ENCODE measurements at places on chromosomes 13 and 19.

DNA sequence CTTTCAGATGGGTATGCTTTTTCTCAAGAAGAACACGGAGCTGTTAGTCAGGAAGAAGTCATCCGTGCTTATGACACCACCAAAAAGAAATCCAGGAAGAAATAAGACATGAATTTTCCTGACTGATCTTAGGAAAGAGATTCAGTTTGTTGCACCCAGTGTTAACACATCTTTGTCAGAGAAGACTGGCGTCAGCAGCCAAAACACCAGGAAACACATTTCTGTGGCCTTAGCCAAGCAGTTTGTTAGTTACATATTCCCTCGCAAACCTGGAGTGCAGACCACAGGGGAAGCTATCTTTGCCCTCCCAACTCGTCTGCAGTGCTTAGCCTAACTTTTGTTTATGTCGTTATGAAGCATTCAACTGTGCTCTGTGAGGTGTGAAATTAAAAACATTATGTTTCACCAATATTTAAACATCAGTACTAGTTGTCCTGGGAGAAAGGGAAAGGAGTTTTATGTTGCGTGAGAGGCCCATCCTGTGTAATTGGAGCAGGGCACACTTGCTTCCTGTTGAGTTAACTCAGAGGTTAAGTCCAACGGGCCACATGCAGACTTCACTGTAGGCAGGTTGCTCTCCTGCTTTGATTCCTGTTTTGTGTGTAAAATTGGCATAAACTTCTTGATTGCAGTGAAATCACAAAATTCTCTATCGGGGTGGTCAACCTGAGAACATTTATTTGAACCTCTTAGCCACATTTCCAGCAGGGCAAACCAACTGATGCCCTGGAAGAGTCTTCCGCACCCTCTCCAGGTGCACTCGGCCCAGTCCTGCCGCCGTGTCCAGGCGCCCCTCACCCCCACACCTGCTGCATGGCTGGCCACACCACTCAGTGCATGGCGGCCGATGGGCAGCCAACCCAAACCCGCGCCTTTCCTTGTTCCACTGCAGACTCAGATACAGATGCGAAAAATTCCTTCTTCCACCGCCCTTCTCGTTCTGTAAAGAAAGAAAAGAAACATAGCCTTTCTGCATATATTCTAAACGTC lies 31.6 kb downstream of the SHISA2 start:
- DNase-seq, result no peak

DNA sequence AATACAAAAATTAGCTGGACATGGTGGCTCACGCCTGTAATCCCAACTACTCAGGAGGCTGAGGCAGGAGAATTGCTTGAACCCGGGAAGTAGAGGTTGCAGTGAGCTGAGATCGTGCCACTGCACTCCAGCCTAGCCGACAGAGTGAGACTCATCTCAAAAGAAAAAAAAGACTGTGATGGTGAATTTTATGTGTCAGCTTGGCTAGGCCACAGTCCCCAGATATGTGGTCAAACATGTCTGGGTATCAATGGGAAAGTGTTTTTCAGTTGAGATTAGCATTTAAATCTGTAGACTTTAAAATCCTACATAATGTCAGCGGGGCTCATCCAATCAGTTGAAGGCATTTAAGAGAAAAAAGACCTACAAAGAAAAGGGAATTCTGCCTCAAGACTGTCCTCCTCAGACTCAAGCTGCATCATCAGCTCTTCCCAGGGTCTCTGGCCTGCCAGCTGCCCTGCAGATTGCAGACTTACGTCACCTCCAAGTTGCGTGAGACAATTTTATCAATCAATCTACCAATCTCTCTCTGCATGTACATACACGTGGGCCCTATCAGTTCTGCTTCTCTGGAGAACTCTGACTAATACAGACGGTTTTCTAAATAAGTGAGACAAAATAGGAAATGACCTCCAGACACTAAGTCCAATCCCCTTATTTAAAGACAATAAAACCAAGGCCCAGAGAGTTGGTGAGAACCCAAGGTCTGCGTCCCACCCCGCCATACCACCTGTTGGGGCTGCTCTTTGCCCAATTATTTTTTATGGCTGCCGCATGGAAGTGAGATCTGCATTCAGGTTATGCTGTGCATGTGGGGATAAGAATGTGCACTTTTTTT lies 99.2 kb downstream of the ABCC4 start:
- DNase-seq, result peak; percentile 10

DNA sequence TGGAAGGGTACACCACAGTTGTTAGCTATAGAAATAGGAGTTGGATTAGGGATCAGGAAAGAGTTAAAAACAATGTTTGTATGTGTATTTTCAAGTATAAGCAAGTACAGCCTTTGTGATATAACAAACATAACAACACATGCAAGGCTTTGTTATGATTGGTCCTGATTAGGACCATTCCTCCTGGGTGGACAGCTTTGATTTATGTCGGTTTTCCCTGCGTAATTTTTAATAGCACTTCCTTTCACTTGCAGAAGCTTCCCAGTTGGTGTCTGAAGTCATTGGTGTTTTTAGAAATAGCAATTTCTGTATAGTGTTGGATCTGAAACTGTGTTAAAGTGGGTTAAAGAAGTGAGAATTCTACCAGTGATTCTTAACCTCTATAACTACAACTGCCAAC lies 10.0 kb downstream of the FNDC3A start:
- DNase-seq, result no peak

DNA sequence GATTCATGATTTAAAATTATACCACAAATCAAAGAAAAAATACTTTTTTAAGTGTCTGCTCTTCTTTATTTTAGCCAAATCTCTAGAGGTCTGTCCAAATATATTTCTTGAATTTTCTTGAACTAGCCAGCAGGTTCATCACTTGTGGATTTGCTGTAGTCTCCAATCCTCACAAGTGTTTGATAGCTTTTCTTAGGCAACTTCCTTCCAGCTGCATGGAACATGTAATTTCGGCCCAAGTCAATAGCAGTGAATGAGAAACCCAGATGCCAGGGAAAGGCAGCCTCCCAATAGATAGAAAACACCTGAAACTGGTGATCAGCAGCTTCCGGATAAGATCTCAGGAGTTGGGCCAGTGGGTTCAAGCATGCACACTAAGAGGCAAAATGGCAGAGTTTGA lies 15.6 kb upstream of the RNASEH2B start:
- no peak for DNase-seq

- no peak for DNase-seq
Measured at GRCh38 chr19:27962264-27962663, 1250.7 kb downstream of the UQCRFS1 start.

GRCh38 chr13:90933097-90933826 lies 414.2 kb upstream of the MIR17HG start:
- no peak for DNase-seq

- DNase-seq, result no peak
Measured at GRCh38 chr13:35648201-35648600, 171.7 kb upstream of the MAB21L1 start.

- DNase-seq, result no peak
Measured at GRCh38 chr13:90091611-90092010, 1255.9 kb upstream of the MIR17HG start.

GRCh38 chr13:97974773-97975172 lies 21.3 kb downstream of the IPO5 start:
- DNase-seq, result no peak

GRCh38 chr13:78197231-78197630 lies 278.6 kb upstream of the EDNRB start:
- DNase-seq, result no peak

DNA sequence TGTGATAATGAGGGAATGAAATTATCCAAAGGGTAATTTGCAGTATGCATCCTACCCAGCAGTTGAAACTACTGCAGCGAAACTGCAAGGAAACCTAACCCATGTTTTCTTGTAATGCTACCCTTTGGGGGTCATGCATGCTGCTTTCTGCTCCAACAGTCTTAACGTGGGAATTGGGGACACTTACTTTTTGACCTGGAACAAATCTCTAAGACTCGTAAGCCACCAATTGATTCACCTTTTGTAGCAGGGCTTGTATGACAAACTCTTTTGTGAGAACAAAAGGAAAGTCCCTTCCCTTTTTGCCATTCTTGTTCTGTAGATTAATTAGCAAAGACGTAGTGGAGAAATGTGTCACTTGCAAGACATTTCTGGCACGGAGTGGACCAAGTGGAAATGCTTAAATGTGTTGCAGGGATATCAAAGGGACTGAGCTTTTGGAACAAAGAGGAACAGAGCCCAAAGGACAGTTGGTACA lies 27.4 kb downstream of the LRCH1 start:
- DNase-seq, result no peak

GRCh38 chr19:3548606-3549005 lies 8.8 kb downstream of the MFSD12 start:
- no peak for DNase-seq

- DNase-seq, result peak; percentile 36
Measured at GRCh38 chr19:46745521-46746280, at the start of gene FKRP. Gene FKRP (plus strand): TSS chr19:46746057. CDS start chr19:46755451, 9,394 bp downstream.
